ENCODE measurements at places on chromosomes 12 and 14. TPM values are rescaled to one million over a fixed set of nuclear protein-coding genes. Genes with fewer than 3 reads are reported as not detected.

The EEA1 gene
- 17.4 TPM for polyA plus RNA-seq

The MAPK1IP1L gene
- 106 TPM for polyA plus RNA-seq

DNA sequence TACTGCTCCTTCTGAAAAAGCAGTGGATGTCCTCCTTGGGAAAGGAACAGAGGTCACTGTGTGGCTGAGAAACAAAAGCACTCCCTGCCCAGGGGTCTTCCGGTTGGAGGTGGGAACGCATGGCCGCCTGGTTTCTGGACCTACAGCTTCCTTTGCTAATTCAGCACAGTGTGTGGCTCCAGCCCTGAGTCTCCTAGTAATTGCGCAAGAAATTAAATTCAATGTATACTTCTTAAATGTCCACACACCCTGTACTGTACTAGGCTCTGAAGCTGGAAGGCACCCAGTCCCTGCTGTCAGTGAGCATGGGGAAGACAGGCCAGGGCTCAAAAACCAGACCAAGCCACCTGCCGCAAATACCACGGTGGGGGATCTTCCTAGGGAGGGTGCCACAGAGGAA lies 13.4 kb downstream of the SLC24A4 start:
- DNase-seq: no peak

- no peak for DNase-seq
Measured at GRCh38 chr12:49049566-49050224, 10.9 kb downstream of the KMT2D start.

DNA sequence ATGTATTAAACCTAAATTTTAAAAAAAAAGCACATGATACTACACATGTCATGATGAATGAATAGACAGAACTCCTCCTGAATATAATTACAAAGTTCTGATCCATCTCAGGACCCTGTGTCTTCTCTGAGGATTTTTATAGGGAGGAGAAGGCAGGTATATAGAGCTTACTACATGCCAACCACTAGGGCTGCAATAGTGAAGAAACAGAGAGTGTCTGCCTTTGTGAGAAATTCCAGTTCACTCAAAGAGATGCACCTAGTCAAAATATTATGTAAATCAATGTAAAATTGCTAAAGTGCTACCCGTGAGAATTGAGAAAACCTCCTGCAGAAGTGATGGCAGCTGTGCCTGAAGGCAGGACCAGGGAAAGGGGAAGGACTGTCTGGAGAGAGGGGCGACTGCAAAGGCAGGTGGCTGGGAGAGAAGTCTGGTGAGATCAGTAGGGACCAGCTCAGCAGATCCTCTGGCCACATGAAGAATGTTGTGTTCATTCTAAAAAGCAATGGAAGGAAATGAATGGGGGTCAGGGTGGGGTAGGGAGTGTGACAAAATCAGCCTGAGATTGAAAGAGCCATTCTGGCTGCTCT lies 15.1 kb downstream of the ABHD4 start:
- DNase-seq: no peak

DNA sequence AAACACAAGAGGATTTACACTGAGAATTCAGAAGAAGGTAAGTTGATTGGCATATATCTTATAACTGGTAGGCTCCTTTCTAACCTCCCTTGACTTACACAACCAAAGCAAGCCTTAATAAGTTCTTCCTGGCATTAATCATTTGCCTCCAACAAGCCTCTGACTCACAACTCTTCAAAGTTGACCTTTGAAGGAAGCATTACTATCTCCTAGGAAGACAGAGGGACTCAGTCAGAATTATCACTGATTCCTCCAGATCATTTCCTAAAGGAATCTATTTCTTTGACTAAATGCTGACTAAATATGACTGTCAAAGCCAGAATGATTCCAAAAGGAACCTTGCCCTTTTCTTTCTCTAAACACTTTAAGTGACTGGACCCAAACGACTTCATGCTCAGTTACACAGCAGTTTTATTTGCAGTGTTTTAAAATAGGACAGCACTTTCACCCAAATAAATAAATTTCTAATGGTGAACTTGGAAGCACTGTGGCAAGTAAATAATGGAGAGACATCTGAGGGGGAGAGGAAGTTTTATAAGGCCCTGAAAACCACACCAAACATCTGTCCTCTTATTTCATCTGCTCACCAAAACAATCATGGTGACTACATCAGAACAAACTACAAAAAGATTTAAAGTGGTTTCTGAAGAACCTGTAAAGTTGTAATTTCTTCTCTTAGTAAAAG lies 128.2 kb downstream of the KLHL28 start:
- DNase-seq: peak; percentile 53

GRCh38 chr14:91484186-91484585 lies 25.9 kb downstream of the PPP4R3A start:
- no peak for DNase-seq

DNA sequence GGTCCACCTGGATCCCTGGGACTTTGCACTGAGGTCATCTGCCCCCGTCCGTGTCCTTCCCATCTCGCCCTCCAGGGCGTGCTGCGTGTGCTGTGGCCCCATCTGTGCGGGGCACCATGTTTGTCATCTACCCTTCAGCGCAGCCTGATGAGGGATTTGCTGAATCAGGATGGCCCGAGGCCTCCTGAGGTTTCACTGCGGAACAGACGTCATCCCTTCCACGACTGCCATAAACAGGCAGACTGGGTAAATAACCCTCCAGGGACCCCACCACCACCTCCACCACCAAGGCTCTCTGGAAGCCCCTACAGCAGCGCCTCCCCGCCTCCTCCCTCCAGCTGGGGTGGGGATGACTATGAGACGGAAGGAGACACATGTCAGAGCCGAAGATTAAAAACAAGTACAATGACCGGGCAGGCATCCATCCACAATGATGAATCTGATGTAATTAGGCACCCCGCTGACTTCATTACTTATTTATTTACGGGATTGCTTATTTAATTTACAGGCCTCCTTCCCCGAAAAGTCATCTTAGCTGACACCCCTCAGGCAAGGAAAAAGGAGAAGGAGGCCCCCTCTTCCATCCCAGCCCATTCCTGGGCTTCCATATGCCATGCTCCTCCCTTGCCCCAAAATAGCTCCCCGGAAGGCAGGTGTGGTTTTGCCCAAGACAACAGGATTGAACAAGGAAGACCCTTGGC lies 39.4 kb downstream of the NCOR2 start:
- no peak for DNase-seq

GRCh38 chr12:108063192-108063591 lies 65.9 kb upstream of the WSCD2 start:
- no peak for DNase-seq

DNA sequence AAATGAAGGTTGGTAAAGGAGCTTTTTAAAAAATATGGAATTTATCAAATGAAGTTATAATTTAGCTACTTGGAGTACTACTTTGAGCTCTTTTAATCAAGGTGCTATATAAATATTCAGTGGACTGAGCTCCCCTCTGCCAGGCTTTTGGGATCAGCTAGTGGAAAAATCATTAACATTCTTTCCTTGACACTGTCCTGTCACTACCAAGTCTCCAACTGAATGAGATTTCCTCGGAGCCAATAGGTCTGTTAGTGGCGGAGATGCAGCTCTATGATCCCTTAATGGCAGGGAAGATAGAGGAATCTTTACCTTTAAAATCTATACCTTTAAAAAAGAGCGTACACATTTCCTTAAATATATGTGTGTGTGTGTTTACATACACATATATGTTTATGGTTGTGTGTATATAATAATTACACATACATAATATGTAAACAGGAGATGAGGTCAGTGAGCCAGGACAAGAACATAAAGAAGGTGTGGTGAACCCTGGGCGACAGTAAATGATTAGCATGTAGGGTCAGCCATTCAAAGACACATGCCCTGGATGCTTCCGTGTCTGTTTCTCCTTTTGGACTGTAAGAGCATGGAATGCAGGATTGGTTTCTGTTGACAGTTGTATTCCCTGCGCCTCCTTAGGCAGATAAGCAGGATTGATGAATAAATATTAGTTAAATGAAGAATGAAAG lies 47.7 kb upstream of the ATP2A2 start:
- no peak for DNase-seq

DNA sequence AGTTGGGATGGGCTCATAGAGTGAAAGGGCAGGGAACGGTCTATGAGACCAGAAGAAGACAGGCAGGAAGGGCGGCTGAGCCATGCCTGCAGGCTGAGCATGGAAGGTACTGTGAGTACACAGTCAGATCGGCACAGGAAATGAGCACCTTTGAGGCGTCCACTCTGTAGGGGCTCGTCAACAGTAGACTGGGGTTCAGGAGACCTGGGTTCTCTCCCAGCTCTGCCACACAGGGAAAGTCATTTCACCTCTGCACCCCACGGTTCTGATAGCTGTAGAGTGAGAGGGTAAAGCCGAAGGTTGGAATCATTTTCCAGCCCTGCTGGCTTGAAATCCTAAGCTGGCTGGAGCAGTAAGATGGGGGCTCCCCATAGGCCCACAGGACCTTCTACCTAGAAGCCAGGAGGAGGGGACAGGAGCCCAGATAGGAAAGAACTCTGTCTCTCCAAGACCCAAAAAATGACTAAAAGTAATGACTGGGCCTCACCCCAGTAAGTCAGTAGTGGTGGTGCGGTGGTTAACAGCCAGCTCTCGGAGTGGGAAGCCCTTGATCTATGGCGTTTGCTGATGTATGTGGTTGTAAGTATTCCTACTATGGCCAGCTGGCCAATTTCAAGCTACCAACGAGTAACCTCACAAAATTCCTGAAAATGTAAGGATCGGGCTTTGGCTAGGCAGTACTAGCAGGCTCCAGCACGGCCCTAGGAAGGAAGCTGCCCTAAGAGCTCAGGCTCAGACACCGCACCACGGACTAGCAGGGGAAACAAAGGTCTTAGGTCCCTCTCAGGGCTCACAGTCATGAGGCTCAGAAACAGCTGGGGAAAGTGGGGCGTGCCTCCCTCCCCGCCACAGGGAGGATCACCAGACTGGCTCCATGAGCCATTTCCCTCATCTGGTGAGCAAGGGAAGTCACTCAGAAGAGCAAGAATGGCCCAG lies 10.3 kb upstream of the CD27 start:
- no peak for DNase-seq

GRCh38 chr12:55820679-55821078 lies 2.8 kb downstream of the ORMDL2 start:
- DNase-seq: no peak

GRCh38 chr12:83102499-83102898 lies 415.8 kb downstream of the TMTC2 start:
- no peak for DNase-seq

DNA sequence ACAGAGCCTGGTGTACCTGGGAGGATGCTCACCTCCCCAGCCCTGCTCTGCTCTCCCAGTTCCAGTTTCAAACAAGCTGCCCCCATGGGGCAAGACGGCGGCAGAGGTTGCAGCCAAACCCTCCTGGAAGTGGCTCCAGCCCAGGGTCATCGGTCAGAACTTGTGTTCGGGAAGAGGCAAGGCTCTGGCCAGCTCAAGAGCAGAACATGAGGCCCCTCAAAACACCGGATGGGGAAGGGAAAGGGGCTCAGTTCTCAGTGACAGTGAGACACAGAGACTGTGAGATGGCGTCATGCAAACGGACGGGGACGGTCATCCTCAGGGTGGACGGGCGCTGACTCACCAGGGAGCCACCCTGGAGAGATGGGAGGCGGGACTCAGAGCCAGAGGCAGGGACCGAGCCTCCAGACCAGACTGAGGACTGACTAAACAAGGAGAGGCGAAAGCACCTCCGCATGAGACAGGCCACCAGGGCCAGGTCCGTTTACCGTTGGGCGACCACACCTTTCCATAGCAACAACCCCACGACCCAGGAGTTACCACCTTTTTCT lies 63.9 kb upstream of the GALNT9 start:
- no peak for DNase-seq

DNA sequence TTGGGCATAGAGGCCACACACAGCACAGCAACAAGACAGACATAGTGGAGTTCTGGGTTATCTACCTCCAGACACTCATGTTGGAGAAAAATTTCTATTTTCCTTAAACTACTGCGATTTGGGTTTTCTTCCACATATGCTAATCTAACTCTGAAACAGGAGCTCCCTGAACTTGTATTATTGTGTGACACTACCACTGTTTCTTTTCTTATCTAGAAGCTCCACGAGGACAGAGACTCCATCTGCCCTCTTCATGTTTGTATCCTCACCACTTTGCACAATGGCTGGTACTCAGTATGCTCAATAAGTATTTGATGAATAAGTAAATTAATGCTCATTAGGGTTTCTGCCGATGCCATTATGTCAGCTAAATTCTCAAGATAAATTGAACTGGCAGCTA lies 218.6 kb downstream of the PAX9 start:
- no peak for DNase-seq

Measured in left kidney (tissue), 8 donors.